ENCODE measurements at places on chromosomes 2 and 18.

DNA sequence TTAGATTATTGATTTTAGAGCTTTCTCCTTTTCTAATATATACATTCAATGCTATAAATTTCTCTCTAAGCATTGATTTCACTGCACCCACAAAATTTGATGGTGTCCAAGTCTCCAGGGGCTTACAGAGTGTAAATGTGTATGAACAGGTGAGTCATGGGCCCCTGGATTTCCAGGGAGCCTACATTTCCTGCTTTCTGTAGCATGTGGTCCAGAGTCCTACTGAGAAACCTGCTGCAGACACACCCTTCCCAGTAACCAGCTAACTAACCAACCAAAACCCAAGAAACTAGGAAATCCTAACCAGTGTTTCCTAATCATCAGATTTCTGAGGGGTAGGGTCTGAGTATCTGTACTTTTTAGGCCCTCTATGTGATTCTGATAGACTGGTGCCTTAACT, 39.5 kb upstream of the TANC1 start:
- DNase-seq = no peak

GRCh38 chr2:95277246-95277906, 3.1 kb downstream of the PROM2 start:
- no peak for DNase-seq

DNA sequence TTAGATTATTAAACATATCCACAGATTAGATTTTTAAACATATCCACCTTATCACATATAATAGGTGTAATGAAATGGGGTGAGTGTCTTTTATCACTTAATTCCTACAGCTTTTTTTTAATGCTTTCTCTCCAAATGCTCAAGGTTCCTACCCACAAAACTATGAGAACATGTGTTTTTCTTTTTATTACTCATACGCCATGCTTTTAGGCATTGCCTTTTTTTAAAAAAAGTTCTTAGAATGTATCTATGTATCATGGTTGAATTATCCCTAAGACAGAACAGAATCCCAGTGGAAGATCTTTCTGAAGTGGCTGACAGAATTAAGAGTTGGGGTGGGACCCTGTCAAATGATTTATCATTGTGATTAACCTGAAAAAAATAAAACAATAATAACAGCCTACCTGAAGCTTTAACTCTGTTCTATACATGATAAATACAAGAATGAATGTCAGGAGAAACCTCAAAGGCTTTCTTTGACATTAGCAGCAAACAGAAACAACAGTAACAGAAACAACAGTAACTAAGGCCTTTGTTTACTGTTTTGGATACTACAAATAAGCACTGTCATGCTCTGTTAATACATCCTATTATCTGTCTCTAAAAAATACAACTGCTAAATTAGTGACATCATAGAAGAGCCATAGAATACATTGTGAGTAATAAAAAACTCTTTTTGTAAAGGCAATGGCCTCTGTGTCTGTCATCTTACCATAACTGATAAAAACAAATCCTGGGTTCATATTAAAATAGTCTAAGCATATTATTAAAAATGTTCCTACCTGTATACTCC, 4.1 kb upstream of the ZNF397 start:
- no peak for DNase-seq

DNA sequence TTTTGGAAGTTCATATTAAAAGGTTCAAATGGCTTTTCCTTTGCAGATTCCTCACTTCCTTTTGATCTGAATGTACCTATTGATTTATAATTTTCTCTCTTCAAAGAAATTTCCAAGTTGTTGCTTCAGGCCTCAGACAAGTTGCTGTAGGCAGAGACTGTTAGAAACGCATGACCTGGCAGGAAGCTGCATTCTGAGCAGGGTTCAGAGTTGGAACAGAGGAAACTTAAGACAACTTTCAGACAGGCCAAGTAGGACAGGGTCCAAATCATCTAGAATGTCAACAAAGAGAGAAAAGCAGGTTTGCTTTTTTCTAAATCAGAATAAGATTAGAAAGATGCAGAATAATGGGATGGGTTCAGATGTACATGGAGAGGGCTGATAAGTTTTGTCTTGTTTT, 416.3 kb downstream of the LRP1B start:
- no peak for DNase-seq

GRCh38 chr2:85245891-85246290, 81.9 kb downstream of the TGOLN2 start:
- no peak for DNase-seq

DNA sequence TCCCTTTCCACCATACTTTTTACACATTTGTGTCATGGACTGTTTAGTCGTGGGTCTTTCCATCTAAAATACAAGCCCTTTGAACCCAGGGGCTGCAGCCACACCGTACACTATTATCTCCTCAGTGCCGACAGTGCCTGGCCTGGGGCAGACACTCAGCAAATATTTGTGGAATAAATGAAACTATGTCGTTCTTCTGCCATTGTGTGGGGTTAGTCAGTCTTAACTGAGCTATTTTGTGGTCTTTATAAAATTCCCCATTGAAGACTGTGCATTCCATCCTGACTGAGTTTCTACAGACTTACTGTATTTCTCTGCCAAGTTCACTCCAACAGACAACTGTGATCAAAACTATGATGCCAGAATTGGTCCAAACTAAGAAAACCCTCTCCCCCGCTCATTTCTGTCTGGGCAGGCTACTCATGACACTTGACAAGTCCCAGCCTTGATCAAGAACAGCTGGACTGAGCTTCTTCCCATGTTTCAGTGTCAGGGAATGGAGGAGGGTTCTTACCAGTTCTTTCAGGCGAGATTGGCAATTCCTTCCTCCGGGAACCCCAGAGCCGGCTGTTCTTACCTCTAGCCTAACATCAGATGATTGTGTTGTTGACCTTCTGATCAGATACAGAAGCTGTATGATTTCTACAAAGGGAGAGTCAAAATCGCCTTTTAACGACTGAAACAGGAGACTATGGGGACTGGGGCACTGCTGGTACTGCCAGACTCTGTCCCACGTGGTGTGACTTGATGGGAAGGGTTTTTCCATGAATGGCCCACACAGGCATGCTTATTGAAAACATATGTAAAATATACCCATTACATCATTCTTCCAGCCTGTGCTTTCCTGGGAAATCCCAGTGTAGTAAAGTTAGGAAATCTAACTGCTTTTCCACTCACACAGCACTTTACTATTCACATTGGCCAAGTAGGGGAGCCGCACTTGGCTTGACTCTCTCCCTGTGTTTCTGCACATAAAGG, 77.4 kb upstream of the NPAS2 start:
- DNase-seq = no peak

GRCh38 chr2:8538931-8539621, 142.8 kb upstream of the ID2 start:
- no peak for DNase-seq

DNA sequence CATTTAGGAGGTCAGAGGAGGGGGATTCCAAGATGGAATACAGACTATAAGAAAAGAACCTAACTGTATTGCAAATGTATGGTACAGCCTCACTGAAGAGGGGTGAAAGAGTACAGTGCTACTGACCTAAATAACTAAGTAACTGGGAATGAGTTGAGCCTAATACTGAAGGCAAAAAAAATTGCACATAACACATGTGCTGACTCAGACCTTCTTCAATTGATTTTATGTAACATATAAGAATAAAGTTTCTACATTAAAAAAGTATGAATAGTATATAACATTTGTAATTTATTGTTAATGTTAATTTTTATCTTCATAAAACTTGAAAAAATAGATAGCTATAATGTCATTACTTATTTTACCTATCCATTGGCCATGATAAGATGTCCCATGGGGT, 41.7 kb downstream of the MALT1 start:
- no peak for DNase-seq

DNA sequence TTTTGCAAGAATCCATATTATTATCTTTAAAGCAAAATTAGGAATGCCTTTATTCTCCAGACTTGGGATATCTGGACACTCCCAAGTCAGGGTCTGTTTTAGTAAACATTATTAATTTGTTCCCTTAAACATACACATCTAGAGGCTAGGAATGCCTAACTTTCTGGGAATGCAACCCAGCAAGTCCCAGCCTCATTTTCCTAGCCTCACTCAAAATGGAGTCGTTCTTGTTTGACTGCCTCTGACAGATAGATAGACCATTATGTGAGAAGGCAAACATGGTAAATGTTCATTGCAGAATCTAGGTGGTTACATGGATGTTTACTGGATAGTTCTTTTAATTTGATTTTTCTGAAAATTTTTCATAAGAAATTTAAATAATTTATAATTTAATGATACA, 270.1 kb upstream of the STON1 start:
- no peak for DNase-seq

DNA sequence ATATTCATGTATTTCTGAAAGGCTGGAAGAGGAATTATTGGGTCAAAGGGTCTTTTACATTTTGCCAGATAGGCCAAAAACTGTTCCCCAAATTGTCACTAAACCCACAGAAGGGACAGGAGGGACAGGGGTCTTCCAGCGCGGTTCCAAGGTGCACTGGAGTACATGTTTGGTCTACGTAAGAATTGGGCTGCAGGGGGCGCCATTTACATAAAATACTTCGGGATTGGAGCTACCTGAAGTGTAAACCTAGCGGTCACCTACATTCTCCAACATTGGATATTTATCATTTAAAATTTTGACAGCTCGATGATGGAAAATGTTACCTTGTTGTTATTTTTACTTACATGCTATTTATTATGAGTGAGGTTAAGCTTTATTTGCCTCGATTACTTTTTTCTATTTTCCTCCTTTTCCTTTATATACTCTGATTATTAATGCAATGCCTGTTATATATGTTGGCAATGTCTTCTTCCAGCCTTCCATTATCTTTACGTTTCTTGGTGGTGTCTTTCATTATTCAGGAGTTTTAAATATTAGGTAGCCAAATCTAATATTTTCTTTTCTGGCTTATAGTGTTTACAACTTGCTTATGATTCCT, 43.0 kb upstream of the RAB6C start:
- peak; percentile 15 for DNase-seq

GRCh38 chr2:196079052-196079451, 10.4 kb upstream of the DNAH7 start:
- no peak for DNase-seq

DNA sequence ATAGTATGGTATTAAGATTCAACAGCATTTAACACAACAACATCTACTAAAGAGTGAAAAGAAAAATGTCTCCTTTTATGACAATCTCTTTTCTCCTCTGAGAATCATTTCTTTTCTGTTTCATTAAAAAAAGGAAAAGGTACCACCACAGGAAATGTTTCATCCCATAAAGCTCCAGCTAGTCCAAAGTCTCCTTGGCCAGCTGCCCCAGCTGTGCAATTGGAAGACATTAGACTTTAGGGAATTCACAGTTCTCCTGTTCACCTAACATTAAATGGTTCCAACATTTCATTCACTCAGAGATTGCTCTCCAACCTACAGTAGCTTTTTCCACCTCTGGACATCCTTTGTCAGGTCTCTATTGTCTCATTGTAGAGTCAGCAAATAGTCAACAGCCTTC, 78.7 kb upstream of the YPEL5 start:
- no peak for DNase-seq

- DNase-seq = no peak
Measured at GRCh38 chr18:69978732-69979715, 31.4 kb upstream of the CD226 start.

DNA sequence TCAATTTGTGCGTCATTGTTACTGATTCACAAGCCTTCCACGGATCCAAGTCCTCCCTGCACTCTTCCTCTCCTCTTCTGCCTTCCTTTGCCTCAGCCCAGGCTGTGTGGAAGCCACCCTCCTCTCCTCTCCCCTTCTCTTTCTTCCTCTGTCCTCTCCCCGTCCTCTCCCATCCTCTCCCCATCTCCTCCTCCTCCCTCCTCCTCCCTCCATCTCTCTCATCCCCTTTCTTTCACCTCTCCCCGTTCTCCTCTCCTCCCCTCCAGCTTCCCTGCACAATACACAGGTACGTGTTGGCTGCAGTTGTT, 183.5 kb downstream of the SEPTIN10 start:
- DNase-seq = no peak

GRCh38 chr18:13244135-13244534, 25.6 kb downstream of the LDLRAD4 start:
- no peak for DNase-seq

GRCh38 chr2:95206096-95206495, 1.2 kb upstream of the ZNF892 start:
- no peak for DNase-seq

DNA sequence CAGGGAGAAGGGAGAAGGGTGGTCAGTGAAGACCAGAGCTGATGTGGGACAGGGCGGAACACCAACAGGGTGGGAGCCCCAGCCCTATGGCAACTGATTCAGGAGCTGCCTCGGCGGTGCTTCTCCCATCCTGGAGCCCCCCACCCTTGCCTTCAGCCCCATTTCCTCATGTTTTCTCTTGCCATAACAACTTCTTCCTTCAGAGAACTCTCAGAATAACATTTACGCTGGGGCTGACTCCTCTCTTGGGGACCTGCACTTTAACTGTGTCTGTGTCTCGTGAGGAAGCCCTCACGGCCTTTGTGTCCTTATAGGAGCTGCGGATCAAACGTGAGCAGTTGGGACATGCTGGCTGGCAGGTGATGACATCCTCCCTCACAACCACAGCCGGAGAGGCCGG, 116.4 kb upstream of the SNTG2 start:
- DNase-seq = no peak

DNA sequence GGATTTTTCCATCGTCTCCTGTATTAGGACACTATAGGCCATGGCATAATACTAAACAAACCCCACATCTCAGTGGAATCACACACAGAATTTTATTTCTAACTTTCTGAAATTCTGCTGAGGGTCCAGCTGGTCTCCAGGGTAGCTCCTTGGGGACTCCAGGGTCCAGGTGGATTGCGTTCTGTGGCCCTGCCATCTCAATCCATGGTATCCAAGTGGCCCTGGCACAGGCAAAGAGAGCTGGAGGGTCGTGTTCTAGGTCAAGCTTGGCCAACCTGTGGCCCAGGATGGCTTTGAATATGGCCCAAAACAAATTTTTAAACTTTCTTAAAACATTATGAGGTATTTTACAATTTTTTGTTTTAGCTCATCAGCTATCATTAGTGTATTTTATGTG, 134.6 kb downstream of the CTIF start:
- DNase-seq = no peak

- no peak for DNase-seq
Measured at GRCh38 chr2:131426727-131427126, 49.2 kb upstream of the TUBA3D start.

GRCh38 chr2:241224018-241224850, 35.8 kb downstream of the ANO7 start:
- no peak for DNase-seq

GRCh38 chr2:58073008-58073407, 26.4 kb downstream of the VRK2 start:
- no peak for DNase-seq

DNA sequence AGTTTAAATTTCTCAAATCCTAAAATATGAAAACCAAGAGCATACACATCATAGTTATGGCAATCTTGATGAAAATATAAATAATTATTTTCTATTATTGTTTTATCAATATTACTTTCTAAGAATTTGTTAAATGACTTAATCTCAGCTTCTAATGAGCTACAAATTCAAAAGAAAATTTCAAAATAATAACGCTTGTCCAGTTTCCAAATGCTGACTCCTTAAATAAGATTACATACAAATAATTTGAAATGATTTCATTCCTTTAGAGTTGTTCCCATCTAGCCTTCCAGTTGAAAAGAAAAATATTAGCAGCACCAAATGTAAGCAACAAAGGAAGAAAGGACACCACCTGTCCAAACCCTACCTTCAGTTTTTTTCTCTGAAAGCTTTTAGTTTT, 82.4 kb upstream of the COL5A2 start:
- DNase-seq = no peak

- no peak for DNase-seq
Measured at GRCh38 chr18:68713131-68713530, 1.8 kb downstream of the TMX3 start.

GRCh38 chr2:234754126-234754525, 197.7 kb upstream of the SH3BP4 start:
- no peak for DNase-seq

All from activated T-helper 9 cell treated with anti-CD3 and anti-CD28 coated beads, Interleukin-2, amount 50 U/mL, for 16 hours (primary cell).